ENCODE measurements at places on chromosomes 6 and 20.
A peak's percentile ranks its signal among the peaks of the same experiment; 100 is the strongest.

DNA sequence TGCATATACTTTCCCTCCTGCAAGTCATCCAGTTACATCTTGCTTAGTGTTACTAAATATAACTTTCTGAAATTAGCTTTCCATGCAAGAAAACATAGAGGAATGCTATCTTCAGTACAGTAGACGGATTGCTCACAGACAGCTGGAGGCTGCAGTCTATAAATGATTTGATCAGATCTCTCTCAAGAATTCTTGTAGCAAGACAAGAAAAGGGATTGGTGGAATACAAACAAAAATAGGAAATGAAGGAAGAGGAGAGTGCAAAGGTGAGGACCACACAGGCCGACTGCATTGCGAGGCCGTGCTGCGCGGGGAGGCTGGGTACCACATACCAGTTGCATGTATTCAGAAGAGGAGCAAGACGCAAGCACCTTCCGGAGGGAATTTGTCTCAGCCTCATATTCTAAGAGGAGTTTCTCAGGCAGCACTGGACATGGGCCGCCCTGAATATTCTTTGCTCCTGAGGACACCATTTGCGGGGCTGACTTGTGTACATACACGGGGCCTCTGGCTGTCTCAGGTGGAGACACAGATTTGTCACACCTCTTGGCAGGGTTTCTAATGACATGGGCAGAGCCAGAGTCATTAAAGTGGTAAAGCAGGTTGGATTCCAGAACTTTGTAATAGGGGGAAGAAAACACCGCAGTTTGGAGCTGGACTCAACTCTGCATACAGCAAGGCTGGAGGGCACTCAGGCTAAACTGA, 22.7 kb upstream of the KIF25 start:
- peak; percentile 68 for DNase-seq

- DNase-seq = no peak
Measured at GRCh38 chr20:53045941-53046340, 73.8 kb downstream of the TSHZ2 start.

DNA sequence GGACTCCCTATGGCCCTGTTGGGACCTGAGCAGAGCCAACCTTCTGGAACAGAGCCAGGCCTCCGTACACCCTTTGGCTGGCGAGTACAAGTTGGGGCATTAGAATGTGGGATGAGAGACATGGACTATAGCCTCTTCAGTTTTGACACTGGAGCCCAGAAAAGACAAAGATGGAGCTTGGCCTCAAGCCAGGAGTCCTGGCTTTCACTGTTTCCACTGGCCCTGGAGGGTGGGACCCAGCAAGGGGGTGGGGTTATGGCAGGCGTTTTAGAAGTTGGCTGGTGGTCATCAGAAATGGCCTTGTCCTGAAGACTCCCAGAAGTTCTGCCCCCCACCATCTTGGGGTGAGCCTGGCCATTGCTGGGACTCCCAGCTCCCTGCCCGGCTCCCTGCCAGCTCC, 21.8 kb downstream of the ITPR3 start:
- no peak for DNase-seq

DNA sequence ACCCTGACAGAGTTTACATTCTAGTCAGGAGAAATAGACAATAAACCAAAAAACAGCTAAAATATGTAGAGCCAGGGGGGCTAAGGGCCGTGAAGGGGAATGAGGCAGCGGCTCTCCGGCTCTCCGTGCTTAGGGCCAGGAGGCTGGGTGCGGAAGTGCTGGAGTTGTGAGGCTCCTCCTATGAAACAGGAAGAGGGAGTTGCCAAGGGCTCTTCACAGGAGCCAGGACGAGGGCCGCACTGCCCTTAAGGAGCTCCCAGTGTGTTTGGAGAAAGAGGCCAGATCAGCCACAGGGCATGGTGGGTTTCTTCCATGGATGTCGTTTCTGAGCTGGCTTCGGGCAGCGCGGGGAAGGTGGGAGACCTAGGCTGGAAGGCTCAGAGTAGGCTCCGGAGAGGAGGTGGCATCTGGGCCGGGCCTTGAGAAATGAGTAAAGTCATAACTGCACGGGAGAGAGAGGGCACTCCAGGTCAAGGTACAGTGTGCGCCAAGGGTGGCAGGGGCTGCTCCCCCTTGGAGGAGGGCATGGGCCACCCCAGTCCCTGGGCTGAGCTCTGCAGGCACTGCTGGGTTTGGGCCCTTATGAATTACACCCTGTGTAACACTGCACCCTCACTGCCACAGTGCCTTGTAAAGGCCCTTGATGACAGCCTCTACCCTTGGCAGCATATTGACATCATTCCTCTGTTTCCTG, 20.8 kb upstream of the MLN start:
- peak; percentile 63 for DNase-seq

GRCh38 chr6:166360243-166361076, 18.1 kb upstream of the SFT2D1 start:
- DNase-seq = no peak

DNA sequence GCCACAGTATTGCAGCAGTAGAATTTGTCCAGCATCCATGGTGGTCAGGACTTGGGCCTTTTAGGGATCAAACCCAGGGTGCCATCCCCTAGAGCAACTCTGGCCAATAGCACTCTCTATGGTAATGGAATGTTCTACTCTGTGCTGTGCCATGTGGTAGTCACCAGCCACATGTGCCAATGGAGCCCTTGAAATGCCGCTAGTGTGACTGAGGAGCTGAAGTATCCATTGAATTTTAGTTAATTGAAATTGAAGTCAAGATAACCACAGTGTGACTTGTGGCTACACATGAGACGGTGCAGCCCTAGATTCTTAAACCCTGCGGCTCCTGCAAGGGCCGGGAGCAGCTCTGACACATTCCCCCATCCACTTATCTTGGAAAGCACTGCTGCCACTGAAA, 54.6 kb downstream of the SLC2A10 start:
- no peak for DNase-seq

DNA sequence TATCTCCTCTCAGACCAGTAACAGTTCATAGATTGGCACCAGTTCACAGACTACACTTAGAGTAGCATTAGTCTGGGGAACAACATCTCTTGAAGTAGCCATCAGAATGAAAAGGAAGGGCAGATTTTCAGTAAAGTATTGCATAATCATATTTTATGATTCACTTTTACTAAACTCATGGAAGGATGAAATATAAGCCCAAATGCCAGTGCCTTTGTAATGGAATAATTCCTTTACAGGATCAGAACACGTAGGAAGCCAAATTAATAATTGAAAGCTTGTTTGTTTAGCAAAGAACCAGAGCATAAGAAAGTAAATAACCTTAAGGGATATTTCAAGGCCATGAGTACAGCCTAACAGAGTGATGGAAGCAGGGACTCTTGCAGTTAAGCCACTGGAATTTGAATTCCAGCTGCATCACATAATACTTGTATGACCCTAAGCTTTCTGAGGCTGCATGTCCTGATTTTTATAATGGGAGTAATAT, 11.4 kb upstream of the LOC128125822 start:
- no peak for DNase-seq

DNA sequence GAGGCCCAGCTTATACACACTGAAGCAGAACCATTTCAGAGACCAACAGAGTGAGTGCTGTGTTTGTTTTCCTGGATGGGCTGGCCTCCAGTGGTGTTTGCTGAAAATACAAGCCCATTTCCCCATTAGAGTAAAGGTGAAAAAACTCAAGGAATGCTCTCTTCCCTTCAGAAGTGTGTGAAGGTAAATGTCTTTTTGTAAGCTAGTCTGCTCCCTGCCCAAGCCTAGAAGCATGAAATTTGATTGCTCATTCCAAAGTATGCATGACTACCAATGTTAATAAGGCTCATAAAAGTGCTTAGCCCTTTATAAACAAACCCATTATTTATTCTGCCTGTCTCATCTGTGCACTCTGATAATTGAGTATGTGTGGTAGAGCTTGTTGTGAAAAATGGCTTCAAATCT, 59.1 kb downstream of the ADGRF1 start:
- DNase-seq = no peak

Data from transverse colon (tissue), 4 donors.